DMS153 (cell line): ENCODE measurements at places on chromosomes 1 and 21.

- DNase-seq: peak; percentile 82
These were observed 35.5 kb upstream of the LRRC52 start for GRCh38 chr1:165508291-165508690.

DNA sequence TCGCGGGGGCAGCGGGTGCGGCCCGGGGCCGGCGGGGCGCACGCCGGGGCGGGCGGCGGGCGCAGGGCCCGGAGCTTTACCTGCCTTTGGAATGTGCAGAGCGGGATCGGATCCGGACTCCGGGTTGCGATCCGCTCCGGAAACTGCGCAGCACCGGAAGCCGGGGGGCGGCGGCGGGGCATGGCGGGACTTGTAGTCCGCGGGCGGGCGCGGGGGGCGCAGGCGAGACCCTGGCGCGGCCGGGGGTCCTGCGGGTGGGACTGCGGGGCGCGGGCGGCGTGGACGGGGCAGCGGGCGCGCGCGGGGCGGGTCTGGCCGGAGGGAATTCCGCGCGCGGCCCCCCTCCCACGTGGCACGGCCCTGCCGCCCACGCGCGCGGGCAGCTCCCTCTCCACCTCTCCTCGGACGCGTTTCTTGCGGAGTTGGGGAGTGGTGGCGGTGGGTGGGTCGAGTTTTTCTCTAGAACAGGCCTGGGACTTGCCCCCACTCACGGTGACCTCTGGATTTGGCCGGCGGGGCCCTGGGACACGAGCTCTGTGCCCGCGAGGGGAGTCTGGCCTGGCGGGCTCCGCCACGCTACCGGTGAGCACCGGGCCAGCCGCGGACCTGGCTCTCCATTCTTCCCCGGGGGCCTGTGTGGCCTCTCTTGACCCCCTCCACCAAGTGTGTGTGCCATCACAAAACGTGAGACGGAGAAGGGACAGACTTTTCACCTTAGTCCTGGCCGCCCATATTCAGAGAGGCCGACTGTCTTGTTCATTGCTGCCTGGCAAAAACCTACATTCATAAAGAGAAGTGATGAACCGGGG lies at the start of gene PRDM15:
Gene PRDM15 (minus strand): TSS at position 155 of the 809 bp plus-strand sequence. CDS start 18,981 bp downstream, outside the sequence.
- peak; percentile 26 for DNase-seq

- no peak for DNase-seq
These were observed 55.1 kb downstream of the PRDX6 start for GRCh38 chr1:173532237-173532636.

GRCh38 chr1:181396171-181396670 lies 87.1 kb upstream of the CACNA1E start:
- DNase-seq: no peak

- DNase-seq: no peak
These were observed 10.8 kb upstream of the KIF14 start for GRCh38 chr1:200631375-200631774.

DNA sequence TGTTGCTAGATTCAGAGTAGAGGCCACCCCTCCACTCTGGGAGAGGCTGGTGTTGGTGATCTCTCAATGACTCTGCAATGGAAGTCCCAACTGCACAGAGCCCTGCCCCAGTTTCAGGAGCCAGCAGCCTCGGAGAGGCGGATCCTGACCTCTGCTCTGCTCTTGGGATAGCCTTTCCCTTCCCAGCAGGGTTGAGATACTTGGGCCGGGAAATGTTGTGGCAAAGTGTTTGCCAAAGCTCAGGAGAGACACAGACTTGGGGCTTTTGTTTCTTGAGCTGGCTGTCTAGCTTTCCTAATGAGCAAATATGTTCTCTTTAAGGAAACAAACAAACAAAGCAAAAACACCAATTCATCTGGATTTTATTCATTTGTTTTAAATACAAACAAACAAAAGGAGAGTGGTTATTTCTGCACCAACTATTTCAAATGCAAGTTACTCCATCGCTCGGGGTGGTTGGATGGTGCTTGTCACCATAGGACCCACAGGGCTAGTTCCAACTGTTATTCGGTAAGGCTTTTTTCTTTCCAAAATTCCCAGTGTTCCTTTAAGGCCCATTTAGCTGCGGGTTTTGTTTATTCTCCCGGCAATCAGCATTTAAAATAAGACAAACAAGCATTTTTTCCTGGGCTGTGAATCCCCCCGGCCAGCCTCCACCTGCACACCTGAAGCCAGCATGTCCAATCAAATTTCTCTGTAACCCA lies 193.9 kb upstream of the LMO4 start:
- no peak for DNase-seq

- DNase-seq: no peak
These were observed 166.4 kb downstream of the RUNX1 start for GRCh38 chr21:34882719-34883131.
